Midbrain (tissue), 1 donor: ENCODE measurements at places on chromosomes 4 and X.

DNA sequence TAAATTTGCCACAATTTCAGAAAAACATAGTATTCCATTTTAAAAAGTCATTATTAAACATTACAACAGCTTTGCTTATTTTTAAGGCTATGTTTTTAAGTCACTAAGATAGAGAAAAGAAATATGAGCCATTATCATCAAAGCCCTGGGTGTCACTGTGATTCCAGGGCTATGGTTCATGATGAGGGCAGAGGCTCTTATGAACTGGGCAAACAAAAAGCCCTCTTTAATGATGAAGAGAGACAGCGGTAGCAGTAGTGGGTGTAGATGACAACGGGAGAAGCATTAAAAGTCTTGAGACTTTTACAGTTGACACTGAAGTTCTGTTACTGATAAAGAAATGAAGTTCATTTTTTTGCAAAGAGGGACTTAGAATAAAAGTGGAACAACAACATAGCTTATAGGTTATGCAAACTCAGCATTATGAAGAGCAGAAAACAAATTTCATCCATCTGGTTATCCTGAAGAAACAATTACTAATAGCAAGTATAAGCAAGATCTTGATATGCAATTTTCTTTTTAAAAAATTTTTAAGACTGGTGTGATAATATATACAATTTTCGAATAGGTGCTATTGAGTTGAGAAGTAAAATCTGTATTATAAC is 202.7 kb upstream of the ETNPPL start:
- DNase-seq: no peak

DNA sequence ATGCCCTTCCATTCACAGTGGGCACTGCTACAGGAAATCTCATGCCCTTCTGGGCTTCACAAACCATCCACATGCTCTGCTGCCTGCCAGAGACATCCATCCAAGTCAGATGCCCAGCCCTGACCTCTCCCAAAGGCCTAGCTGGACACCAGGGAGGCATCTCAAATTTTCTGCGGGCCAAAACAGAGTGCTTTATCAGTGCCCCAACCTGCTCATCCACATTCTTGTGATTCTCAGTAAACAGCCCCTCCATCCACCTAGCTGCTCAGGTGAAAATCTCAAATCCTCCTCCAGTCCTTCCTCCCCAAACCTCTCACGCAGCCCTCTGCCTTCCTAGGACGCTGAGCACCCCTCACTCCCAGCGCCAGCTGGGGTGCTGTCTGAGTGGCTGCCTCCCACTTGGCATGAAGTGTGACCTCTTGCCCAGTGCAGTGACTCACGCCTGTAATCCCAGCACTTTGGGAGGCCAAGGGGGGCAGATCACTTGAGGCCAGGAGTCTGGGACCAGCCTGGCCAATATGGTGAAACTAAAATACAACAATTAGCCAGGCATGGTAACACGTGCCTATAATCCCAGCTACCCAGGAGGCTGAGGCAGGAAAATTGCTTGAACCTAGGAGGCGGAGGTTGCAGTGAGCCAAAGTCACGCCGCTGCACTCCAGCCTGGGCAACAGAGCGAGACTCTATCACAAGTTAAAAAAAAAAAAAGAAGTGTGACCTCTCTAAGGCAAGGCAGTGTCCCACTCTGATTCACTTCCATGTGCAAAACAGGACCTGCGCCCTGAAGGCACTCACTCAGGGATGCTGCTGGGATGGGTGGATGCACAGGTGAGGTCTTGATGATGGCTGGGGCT is 1.7 kb upstream of the AFAP1 start:
- DNase-seq: no peak

DNA sequence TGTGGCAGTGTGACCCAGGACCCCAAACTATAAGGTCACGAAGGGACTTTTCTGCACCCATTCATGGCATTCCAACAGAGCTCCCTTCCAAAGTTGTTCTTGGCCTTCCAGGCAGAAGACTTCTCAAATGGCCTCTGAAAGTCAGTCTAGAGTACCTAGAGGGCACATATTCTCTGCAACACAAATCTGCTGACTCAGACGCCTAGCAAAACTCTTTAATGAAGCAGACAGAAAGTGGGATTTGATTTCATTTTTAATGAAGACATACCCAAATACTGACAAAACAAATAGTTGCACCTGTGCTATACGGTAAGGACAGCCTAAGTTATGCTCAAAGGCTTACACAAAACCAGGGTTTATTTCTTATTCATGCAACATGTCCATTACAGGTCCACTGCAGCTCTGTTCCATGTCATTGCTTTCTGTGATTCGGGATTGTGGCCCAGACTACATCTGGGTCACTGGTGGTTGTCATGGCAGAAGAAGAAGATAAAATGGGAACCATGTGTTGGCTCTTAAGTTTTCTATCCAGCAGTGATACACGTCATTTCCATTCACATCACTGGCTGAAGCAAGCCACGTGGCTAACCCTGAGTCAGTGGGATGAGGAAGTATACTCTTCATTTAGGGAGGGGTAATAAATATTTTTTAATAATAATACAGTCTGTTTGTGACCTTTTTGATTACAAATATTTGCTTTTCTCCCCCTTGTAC is 57.7 kb downstream of the NAT8L start:
- DNase-seq: no peak

DNA sequence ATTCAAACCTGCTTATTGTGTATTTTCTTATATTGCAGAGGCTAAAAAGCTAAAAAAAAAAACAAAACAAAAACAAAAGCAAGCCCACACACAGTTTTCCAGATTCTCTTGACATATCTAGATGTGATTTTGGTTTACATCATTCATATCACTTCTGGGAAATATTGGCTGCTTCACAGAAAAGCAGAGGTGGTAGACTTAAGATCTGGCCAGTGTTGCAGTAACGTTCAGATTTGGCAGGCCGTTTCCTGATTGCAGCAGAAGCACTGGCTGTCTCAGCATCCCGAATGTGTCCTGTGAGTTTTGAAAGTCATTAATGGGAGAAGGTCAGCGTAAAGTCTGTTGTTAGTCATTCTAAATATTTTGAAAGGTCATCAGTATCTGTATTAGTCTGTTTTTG is 2062.0 kb downstream of the ARAP2 start:
- no peak for DNase-seq

GRCh38 chrX:120357186-120357585 is 4.7 kb upstream of the ATP1B4 start:
- no peak for DNase-seq

GRCh38 chr4:147400721-147401120 is 80.2 kb upstream of the EDNRA start:
- no peak for DNase-seq

- DNase-seq: no peak
These were observed 192.7 kb downstream of the ZNF330 start for GRCh38 chr4:141413366-141413765.

DNA sequence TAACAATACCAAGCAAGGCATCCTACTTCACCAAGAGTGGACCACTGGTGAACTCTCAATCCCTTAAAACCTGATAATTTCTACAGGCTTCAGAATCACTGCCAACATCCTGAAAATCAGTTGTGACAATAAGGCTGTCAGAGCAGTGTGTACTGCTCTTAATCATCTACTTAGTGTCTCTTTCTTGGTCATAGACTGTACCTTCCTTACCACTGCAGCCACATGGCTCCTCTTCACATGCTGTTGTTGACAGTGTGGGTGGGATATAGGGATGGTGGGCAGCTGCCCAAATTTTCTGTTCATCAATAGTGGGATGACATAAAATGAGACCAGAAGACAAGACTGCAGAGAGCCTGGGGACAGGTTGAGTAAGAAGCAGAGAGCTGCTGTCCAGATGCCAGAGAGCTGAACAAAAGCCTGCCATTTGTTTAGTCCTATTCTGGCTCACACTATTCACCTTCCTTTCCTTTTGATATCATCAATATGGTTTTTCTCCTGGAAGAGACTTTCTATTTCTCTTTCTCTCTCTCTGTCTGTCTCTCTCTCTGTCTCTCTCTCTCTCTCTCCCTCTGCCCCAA is 178.9 kb downstream of the MGST2 start:
- no peak for DNase-seq

DNA sequence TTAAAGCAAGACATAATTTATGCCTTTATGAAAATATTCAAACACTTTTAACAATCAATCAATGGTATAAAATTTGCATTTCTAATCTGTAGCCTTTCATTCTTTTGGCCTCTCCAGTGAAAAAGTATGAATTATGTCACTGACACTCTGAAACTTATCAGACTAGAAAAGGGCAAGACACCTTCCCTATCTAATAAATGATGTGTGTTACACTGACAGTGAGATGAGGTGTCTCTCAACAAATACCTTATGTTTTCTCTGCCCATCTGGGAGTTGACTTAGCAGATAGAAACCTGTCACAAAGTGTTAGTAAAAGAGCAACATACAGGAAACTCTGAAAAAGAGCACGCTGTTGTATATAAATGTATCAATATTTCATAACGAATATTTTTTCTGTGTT is 94.2 kb upstream of the TECRL start:
- no peak for DNase-seq

DNA sequence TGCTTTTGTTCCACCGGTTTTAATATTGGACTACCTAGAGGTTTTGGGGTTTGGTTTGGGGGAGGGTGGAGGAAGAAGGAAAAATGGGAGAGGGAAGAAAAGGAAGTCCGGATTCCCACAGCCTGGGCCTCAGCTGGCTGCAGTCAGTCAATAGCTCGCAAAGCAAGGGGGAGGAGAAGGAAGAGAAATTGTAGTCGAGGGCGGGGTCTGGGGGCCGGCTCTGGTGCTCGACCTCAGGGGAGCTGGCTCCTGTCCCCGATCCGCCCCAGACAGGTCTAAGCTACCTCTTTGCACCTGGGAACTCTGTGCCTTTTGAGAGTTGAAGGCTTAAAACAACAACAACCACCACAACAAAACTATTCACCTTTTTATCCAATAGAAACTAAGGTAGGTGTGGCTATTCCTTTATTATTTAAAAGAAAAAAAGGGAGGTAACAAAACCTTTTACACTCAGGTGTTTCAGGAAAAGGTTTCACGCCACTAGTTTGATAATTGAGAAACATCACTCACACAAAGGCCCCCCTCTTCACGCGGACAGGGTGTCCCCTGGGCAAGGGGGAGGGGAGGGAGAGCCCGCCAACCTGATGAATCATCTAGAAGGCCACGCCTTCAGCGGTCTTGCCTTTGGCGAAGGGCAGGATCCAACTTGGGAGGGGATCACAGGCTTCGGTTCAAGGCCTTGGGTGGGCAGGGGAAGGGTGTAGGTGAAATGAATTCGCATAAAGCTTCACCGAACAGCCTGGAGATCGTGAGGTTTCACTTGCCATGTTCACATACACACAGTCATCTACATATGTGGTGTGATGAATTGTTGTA is 1.6 kb upstream of the LNX1 start:
- DNase-seq: no peak

DNA sequence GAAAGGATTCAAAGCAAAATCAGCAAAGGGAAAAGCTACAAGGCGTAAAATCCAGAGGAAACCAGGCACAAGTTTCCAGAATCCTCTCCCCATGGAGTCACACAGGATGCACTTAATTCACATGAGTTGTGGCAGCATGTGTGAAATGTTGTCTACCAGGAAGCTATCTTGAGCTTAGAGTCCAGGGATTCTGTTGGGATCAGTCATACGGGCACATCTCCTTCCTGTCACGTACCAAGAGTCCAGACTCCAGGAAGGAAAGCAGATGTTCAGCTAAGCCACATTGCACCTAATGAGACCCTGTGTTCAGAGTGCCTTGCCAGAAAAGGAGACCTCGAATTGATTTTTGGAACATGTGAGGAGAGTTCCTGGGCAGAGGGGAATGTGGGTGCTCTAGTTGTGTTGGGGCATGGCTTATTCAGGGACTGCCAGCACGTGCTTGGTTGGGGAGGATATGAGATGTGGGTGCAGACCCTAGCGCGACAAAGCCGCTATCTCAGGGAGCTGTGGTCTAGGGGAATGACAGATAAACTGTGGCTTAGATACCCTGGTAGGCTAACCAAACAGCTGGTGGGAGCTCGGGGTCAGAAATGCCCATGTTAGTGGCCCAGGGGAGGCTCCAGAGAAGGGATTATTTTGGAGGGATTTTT is 70.0 kb downstream of the EVC start:
- no peak for DNase-seq

DNA sequence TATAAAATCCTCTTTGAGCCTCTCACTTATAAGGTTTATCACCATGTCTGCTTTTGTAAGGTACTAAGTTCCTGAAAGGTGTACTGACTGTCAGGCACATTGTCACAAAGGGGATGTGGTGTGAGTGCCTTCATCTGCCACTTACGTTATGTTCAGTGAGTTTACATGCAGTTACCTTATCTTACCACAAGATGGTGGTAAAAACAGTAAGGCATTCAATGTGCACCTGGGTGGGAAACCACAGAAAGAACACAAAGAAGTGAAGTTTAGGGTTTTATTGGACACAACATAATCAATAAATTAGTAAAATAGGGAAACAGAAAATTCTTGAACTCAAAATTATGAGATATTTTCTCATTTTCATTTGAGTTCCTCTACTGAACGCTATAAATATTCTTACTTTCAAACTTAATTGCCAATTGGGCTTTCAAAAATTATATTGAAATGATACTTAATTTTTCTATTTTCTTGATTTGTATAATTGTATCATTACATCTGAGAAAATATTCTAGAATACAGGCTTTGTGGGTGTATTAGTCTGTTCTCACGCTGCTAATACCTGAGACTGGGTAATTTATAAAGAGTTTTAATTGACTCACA is 650.8 kb downstream of the PCDH7 start:
- peak; percentile 42 for DNase-seq

DNA sequence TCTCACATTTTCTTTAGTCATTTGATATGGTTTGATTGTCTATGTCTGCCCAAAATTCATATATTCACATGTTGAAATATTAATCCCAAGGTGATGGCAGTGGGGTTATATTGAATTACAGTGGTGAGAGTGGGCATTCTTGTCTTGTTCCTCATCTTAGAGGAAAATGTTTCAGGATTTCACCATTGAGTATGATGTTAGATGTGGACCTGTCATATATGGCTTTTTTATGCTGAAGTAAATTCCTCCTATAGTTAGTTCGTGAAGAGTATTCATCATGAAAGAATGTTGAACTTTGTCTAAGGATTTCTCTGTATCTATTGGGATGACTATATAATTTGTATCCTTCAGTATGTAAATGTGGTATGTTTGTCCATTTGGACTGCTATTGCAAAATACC is 512.3 kb upstream of the EPHA5 start:
- no peak for DNase-seq

- DNase-seq: peak; percentile 19
These were observed 35.3 kb downstream of the FRMD7 start for GRCh38 chrX:132092439-132093065.

GRCh38 chrX:110699109-110699508 is 96.5 kb downstream of the CHRDL1 start:
- no peak for DNase-seq

GRCh38 chrX:150456466-150456865 is 93.3 kb downstream of the MAMLD1 start:
- no peak for DNase-seq

- DNase-seq: no peak
These were observed 22.6 kb upstream of the GNRHR start for GRCh38 chr4:67776746-67777145.

DNA sequence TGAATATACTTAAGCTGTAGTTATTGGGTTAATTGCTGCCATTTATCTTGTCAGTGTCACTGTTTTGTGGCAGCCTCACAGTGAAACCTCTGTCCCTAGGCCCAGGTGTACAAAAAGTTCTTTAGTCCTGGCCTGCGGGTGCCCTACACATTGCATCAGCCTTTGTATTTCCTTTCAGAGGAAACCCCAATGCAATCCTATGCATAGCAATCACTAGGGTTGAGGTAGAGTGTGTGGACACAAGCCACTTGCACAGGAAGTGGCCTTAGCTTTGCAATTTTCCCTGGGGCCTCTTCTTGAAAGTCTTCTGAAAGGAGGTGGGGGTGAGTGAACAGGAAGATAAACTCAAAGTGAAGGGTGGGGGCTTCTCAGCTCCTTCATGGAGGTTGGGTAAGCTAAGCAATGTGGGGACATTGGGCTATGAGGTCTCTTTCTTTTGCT is 27.8 kb downstream of the VSIG4 start:
- DNase-seq: no peak
